ENCODE measurements at places on chromosomes 12 and 14.

DNA sequence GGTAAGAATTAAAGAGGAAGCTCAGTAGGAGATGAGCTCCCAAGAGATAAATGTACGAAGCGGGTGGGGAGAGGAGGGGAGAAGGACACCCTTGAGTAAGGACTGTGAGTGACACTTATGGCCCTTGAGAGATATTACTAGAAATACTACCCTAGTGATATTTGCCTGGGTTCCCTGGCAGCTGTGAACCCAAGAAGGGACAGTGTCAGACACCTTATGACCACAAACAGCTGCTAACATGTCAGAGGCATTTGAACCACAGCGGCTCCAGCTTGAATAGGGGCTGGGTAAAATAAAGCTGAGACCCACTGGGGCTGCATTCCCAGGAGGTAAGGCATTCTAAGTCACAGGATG is 19.6 kb upstream of the SLC6A12 start:
- DNase-seq: no peak

DNA sequence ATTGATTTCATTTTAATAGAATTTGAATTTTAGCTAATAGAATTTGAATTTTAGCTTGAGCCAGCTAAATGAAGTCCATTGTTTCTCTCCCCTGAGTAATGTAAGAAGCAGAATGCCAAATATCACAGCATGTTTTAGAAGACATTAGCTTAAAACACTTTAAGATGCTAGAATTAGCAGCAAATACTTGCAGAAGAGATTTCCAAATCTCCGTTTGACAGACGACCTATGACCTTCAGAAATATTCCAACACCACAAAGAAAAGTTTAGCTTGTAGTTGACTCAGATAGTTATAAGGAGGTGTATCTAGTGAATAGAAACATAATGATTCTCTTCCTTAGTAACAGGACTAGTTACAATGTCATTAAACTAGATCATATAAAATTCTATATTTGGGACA is 51.7 kb upstream of the MYF6 start:
- no peak for DNase-seq

GRCh38 chr14:93267149-93267711 is 60.2 kb downstream of the UBR7 start:
- DNase-seq: no peak

- DNase-seq: no peak
Observed at GRCh38 chr14:90275820-90276219, 19.5 kb downstream of the PSMC1 start.

DNA sequence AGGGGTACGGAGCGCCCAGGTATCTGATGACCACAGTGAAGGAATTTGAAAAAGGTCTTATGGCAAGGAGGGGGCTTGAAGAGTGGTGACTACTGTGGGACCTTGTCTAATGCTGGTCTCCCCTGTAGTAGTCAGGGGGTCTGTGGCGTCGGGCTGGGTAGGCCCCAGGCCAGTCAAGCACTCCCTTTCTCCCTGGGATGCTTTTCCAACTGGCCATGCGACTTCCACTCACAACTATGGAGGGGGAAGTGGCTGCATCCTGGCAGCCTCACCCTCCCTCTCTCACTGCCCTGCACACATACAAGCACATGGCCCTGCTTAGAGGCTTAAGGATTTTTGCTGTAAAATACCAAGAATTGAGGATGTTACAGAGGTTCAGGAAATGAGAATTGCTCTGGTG is 4.1 kb downstream of the TSPAN11 start:
- no peak for DNase-seq

GRCh38 chr12:124848621-124849380 is 14.9 kb downstream of the SCARB1 start:
- no peak for DNase-seq

DNA sequence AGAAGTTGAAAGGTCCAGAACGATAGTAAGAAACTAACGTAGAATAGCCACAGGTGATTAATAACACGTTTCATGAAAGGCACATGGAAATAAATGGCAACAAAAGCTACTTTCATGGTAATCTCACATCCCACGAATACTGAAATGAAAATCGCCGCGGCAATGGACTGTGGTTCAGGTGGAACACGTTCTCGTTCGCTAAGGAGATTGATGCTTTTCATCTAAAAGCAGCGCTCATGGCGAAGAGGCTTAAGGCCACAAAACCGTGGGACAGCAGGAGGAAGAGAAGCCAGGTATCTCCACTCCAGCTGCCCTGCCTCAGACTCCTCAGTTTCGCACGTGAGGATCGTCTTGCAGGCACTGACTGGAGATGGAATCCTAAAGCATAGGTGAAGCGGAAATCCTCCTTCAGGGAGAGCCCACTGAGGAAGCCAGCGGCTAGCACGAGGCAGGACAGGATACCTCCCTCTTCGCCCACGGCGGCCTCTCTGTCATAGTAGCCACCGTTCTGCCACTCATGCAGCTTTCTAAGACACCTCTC is 696 bp upstream of the GPHN start:
- peak; percentile 51 for DNase-seq

GRCh38 chr12:116420227-116420880 is 138.8 kb upstream of the MAP1LC3B2 start:
- DNase-seq: no peak

DNA sequence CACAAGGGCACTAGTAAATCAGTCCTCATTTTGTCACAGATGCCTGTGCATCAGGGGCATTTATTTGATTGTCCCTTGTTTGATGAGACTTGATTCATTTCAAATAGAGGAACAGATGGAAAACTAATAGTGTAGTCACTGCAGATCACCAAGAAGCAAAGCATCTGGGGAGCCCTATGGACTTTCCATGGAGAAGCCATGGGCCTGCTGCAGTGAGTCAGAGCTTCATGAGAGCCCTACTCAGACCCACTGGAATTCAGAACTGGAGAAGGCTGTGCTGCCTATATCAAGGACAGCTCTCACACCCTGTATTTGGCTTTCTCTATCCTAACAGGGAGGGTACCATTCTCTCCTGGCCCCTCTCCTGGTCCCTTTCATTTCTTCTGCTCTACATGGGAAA is 126.2 kb downstream of the GRIP1 start:
- DNase-seq: no peak

DNA sequence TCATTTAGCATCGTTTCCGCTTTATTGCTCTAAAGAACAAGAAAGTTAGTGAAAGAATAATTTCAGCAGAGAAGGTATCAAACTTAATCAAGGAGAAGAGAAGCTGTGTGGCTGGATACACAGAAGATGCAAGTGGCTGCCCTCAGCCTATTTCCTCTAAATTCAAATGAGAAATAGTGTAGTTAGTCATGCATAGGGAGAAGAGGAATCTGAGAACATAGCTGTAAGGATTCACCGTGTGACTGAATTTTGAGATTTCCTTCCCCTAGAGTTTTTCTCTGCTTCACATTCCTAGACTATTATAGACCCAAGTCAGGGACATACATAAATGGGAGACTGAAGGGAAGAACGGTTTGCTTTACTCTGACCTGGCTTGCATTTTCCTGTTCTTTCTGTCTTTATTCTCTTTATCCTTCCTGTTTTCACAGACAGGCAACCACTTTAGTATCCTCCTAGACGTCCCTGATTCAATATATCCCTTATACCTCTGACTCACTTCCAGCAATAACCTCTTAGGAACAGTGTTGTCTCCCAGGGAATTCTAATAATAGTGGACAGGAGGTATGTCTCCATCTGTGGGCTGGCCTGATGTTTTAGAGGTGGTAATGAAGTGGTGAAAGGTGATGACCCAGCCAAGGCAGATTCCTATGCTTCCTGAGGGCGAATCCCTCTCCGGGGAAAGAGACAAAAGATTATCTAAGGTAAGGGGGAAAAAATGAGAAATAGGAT is 7.0 kb downstream of the RNASE10 start:
- no peak for DNase-seq

GRCh38 chr14:60845523-60845922 is 111.0 kb downstream of the MNAT1 start:
- DNase-seq: no peak

DNA sequence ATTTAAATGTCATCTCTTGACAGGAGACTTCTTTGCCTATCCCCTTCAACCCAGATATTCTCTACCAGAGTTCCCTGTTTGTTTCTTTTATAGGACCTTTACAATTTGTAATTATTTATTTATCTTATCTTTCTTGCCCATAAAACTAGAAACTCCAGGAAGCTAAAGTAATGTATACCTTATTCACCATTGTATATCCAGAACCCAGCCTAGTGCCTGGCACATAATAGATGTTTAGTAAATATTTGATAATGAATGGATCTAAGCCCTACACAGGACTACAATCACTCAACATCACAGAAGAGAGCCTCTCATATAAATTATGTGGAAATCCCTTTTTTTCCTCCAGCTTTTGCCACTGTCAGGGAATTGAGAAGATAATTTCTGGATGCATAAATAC is 125.6 kb upstream of the CNOT2 start:
- DNase-seq: no peak

DNA sequence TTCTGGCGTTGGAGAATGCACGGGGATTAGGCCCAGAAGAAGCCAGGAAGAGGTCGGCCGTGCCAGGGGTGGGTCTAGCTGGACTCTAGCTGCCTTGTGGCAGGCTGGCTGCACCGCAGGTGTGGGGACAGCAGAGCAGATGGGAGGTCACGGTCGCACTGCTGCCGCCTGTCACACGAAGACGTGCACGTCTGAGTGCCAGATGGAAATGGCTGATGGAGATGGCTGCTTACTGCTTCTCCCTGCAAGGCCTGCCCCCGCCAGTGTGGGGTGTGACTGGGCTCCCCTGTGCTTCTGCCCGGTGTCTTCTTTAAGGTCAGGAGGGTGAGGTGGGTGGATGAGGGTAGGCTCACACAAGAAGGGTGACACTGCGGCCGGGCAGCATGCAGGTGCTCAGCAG is 79.0 kb downstream of the MOK start:
- DNase-seq: no peak

DNA sequence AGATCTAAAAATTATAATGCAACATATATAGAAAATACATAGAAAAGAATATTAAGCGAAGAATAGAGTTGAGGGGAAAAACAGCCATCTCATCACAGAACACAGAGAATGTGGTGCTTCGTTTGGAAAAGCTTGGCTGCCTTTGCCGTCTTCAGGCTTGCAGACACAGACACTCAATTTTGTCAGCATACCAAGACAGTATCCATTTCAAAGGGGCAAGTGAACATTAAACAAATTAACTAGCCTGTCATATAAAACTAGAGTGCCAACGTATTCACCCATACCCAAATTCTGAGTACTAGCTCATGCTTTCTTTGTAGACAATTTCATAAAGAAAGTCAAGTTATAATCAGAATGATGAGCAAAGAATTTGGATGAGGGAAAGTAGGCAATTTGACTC is 40.5 kb downstream of the DMAC2L start:
- DNase-seq: no peak

DNA sequence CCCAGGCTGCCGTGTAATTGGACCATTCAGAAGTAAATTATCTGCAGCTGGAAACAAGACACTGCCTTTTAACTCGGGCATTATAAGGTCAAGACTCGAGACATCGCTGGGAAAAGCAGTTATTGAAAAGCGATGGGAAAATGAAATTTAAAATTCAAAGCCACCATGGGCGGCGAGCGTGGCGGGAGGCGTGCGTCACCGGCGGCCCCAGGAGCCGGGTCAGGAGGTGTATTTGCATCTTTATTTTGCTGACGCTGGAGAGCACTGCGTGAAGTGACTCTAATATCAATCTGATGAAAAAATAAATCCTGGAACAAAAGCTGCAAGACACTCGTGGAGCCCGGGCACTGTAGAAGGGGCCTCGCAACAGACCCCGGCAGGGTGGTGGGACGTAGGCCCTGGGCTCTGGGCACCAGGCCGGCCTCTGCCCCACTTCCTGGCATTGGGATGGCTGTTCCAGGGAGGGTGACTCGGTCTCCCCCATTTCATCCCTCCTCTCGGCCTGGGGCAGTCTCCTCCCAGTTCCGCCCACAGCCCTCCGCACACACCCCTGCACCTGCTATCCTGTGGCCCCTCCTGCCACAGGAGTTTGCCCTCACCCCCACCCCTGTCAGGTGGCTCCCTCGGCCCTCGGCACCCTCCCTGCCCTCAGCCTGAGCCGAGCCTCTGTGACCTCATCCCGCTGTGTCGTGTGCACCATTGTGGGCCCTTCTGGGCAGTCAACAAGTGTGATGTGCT is 196.2 kb downstream of the KIF26A start:
- DNase-seq: no peak

GRCh38 chr12:98719515-98720504 is 74.7 kb downstream of the APAF1 start:
- no peak for DNase-seq

DNA sequence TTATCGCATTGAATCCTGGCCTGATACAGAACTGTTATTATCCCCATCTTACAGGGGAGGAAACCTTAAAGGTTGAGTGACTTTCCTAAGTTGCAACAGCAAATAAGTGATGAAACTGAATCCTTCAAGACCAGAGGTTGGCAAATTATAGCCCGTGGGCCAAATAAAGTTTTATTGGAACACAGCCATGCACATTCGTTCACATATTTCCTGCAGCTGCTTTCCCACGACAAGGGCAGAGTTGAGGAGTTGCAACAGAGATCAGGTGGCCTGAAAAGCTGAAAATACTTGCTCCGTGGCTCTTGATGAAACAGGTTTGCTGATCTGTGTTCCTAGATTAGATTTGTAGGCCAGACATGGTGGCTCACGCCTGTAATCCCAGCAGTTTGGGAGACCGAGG is 126.7 kb downstream of the PHETA1 start:
- no peak for DNase-seq

DNA sequence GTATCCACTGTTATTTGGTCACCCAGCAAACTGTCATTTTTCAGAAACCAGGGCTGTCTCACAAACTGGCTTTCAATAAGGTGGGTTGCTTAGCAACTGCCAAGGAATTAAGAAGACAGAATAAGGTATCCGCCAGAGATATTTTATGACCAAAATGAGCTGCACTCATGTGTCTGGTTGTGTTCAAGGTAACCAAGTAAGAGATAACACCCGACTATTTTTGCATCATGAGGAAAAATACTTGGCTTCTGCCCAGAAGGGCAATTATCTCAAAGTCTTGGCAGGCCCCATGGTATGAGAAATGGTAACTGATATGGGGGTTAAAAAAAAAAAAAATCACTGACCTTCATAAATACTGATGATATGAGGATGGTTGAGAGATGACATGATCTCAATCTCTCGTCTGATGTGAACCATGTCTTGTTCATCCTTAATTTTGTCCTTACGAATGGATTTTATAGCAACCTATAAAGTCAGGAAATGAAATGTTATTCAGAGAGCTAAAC is 32.6 kb downstream of the NUAK1 start:
- no peak for DNase-seq

- no peak for DNase-seq
Observed at GRCh38 chr12:97038834-97039233, 131.8 kb downstream of the NEDD1 start.

DNA sequence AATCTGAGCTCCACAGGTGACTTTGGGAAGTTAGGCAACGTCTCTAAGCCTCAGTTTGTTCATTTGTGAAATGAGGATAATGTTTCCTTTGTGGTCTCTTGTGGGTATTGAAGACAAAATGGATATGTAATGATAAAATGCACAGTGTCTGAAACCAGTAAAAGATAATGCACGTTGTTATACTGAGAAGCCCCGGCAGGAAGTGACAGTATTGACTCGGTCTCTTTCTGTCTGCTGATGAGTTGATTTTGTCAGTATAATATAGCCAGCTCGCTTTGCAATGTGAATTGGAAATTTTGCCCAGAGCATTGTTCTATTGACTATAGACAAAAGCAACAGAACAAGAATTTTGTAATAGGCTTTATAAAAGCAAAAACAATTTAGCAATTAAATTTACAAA is 49.2 kb upstream of the SLC38A1 start:
- DNase-seq: no peak

Data from left renal pelvis (tissue), 4 donors.